Stimulated activated CD4-positive, alpha-beta T cell treated with anti-CD3 and anti-CD28 coated beads, Interleukin-15, amount 100 ng/mL, for 48 hours (primary cell): ENCODE measurements at places on chromosomes 7 and 10.

DNA sequence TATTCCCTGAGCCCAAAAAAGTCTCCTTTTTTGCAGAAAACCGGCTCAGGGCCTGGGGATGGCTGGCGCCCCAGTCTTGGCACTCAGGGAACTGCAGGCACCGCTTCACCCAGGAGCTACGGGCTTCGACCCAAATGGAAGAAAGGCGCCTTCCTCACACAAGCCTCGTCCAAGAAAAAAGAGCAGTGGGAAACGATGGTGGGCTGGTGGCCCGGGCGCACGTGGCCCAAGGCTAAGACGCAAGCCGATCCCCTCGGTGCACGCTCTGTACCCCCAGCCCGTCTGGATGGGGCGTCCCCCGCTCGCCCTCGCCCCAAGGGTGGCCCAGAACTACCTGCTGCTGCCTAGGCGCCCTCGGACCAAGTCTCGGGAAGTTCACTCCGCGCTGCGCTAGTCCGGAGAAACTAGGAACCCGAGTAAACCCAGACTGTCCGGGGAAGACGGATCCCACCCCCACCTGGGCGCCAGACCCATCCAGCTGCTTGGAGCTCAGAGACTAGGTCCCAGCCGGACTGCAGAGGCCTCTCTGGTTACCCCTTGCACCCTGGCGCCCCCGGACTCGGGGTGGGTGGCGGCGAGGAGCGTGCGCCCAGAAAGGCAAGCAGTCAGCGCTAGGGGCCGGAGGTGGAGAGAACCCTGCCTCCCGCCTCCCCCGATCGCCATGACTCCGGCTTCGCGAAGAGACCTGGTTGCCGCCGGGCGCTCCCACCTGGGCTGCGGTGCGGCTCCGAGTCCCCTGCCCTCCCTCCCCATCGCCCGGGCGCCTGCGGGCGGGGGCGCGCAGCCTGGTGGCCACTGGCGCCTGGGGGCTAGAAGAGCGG lies 76.4 kb downstream of the CALN1 start:
- no peak for DNase-seq

DNA sequence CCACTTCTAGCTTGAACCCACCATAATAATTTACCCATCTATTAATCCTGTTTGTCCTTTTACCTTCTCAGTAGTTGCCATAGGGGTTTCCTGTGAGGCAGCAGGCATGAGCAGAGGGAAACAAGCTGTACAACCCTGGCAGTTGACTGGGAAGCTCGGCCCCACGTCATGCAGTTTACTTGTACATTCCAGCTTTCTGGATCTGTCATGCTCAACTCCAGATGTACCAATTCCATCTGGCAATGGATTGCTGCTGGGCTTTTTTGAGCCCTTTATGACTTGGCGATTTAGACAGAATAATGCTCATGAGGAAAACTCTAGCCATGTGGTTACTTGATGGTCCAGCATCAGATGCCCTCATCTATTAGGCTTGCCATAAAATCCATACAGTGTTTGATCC lies 112.5 kb downstream of the GNAI1 start:
- DNase-seq = no peak

- DNase-seq = no peak
Measured at GRCh38 chr7:135194494-135195095, 16.7 kb downstream of the WDR91 start.

- no peak for DNase-seq
Measured at GRCh38 chr7:155959894-155960293, 147.6 kb upstream of the SHH start.

DNA sequence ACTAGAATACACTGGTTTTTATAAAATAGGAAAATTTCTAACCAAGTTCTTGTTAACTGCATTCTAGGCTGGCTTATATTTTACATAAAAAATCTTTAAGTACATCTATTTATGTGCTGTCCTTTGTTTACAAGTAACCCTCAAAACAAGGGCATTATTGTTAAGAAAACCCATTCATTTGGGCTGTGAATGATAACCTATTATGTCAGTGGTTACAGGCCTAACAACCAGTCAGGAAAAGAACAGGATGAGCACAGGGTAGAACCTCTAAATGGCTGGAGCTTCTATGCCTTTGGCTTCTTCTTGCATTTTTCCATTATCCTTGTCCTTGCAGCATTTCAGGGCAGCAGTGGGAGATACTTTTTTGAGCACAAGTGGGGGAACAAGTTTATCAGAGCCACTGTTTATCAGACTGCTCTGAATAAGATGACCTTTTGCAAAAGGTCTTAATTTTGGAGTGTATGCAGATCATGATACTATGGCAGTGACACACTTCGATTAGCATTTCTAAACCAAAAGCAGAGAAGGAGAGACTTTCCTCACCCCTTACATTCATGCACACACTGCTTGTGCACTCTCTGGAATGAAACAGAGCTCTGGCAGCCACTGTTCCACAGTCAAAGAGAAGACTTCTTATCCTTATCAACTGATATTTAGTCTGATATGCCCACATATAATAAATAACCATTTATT lies 10.9 kb downstream of the GPR37 start:
- no peak for DNase-seq

DNA sequence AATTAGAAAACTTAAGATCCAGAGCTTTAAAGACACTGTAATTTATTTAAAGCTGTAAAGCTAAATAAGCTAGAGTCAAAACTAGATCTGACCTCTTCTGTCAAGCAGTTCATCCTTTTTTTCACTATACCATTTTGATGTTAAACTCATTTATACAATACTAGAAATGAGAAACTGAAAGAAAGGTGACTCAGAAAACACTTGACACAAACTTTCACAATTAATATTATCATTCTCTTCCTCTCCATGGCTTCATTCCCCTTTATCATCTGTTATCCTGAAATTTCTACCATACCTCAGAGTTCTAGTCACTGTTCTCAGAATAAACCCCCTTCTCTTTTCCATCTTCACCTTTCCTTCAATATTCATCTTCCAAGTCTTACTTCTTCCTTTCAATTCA lies 1.3 kb downstream of the FIGNL1 start:
- no peak for DNase-seq

- DNase-seq = no peak
Measured at GRCh38 chr7:66054063-66054462, 21.6 kb upstream of the ASL start.

- DNase-seq = no peak
Measured at GRCh38 chr7:156219307-156220077, 407.2 kb upstream of the SHH start.

GRCh38 chr10:73979809-73980433 lies 18.0 kb upstream of the VCL start:
- no peak for DNase-seq

- no peak for DNase-seq
Measured at GRCh38 chr10:122375679-122376160, 1.2 kb downstream of the PLEKHA1 start.
